ENCODE measurements at places on chromosomes 16 and 17.

GRCh38 chr17:28906276-28906675 is 3.4 kb upstream of the DHRS13 start:
- no peak for DNase-seq

DNA sequence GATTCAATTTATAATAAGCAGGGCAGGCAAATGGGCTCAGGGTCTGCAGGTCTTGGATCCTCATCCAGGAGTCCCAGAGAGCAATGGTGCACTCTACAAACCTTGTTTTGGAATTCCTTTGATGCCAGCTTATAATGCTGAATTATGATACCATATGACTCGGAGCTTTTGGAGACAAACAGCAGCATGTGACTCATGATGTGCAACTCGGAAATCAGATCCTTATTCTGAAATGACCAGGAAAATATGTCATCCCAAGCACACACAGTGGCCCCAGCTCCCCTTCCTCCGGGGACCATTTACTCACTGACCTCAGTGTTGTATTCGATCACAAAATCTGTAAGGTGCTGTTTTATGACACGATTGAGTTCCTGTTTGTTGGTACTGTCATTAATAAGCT is 20.2 kb upstream of the UMOD start:
- no peak for DNase-seq

DNA sequence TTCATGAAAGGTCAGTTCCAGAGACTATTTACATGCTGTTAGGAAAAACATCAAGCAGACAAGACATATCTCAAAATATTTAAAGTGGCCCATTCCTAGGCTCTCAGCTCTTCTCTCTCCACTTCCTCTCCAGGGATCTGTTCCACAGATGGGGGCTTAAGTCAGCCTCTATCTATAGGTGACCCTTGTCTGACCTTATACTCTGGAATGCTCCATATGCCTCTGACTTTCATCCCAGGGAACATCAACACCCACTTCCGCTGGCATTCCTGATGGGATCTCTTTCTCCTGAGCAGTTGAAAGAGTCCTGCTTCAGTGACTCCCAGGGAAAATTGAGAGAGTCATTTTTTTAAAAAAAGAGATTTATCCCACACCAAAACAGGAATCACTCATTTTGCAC is 11.5 kb upstream of the WIPI1 start:
- DNase-seq, result no peak

GRCh38 chr17:51200295-51200694 is 34.1 kb downstream of the NME2 start:
- no peak for DNase-seq

- DNase-seq, result no peak
These were observed 10.2 kb downstream of the PITPNM3 start for GRCh38 chr17:6546069-6546718.

- no peak for DNase-seq
These were observed 9.6 kb downstream of the PIK3R6 start for GRCh38 chr17:8857919-8858318.

DNA sequence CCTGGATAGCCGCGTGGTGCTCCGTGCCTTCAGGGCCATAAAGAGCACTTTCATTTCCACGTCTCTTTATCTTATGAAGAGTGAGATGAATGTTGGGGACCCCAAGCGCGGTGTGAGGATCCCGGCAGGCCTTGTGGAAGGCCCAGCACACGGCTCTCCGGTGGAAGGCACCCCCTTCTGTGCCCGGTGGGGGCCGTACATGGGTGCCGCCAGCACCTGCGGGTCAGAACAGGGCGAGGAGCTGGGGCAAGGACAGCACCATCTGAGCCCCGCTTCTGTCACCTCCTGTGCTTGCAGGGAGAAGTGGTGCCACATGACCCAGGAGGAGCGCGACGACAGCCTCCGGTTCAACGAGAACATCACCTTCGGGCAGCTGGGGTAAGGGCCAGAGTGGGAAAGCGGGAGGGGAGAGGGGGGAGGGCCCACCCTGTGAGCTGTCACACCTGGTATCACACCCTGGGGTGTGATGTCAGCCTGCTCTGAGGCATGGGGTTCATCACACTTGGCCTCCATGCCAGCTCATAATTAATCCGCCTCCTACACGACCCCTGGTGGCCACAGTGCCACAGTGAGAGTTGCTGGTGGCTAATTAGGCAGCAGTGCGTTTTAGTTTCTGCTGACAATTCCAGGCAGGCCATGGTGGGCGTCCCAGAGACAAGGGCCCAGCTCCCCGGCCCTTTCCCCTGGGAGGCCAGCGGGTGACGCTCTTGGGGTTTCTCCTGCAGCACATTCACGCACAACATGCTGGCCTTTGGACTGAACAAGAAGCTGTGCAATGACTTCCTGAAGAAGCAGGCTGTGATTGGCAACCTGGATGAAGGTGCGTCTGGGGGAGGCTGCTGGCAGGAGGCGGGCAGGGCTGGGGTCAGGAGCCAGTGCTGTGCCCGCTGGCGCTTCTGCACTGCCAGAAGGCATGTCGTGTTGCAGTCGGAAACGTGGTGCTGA is 25.7 kb downstream of the CIBAR2 start:
- peak; percentile 81 for DNase-seq

DNA sequence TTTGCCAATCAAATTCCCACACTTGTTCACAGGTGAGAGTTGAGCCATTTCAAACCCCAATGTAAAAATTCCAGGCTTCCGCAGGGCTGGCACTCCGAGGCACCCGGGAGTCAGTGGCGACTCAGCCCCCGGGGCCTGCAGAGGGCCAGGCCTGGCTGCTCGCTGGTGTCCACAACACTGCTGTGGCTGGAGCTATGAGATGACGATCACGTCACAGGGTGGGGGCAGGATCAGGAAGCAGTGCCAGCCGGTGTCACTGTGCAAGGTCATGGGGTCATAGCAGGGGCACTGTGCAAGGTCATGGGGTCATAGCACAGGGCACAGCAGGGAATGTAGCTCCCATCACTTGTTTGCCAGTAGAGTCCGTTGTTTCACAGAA is 7.8 kb downstream of the VPS4A start:
- DNase-seq, result no peak

GRCh38 chr17:58911741-58912343 is 156.2 kb downstream of the PPM1E start:
- peak; percentile 41 for DNase-seq

DNA sequence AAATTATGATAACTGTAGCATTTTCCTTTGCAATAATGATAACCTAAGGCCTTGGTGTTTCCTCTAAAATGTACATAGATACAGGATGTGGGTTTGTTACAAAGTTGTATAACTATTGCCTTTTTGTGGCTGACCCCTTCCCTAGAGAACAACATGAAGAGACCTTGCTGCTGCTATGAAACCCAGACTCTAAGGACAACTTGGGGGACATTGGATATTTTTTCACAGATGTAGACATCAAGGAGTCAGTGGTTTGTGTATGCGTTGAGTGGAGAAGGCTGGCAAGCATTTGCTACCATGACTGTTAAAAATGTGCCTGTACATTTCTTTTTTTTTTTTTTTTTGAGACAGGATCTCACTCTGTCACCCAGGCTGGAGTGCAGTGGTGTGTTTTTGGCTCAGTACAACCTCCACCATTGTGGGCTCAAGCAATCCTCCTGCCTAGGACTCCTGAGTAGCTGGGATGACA is 12.3 kb downstream of the HMOX2 start:
- no peak for DNase-seq

DNA sequence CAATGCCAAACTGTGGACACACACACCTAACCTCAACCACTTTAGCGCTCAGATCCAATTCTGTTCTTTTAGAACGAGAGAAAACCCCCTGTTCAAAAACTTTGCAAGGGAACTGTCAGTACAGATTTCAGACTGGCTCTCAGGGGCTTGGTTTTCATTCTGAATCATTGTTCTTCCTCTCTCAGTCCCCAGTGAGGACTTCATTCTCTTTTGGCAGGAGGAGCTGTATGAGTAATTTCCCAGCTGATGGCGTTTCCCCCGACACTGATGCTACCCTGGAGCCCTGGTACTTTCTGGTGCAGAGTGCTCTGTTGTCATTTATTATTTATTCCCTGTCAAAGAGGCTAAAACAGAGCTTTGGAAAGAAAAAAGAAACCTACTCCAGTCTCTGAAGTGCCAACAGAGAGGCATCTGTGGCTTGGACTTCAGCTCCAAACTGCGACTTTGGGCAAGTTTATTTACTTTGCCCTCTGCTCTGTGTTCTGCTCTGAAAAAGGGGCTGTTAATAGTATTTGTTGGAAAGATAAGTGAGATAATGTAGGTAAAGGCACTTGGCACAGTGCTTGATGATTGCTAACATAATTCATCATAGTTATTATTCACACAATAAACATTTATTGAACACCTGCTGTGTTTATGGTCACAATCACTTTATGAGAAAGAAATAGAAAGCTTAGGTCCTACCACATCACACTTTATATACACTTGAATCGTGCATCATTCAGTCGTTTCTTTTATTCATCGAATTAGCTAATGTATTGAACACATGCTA is 28.3 kb downstream of the ETV4 start:
- DNase-seq, result no peak

DNA sequence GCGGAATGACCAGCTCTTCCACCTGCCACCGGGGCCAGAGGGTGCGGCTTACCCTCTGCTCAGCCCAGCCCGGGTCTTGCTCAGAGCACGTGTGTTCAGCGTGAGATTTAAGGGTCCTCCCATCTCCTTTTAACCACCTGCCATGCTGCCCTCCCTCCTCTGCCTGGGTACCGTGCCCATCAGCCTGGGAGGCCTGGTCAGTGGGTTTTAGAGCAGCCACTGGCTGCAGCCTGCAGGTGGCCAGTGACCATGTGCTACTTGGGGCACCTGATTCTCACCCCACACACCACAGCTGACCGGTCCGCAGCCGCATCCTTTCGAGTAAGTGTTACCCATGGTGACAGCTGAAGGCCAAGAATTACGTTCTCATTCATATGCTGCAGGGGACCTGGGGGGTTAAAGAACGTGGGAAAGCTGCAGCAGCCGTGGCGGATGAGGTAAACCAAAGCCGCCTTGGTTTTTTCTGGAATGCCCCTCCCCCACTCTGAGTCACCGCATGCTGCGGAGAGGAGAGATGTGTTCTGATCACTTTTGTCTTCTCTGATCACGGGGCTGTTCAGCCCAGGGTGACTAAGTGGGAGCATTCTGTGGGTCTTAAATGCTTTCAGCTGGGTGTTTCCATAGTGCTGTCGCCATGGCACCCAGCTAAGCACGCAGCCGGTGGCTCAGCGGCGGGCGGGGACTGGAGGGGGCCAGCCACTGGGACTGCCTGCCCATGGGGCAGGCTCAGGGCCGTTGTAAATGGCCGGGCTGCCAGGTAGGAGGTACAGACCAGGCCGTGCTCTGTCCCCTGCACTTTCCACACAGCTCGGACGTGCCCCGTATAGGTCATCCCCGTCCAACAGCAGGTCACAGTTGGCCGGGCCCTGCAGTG is 59.8 kb downstream of the BAIAP2 start:
- DNase-seq, result no peak

GRCh38 chr16:11423315-11424117 is 78.3 kb downstream of the RMI2 start:
- no peak for DNase-seq

GRCh38 chr17:8726941-8727555 is 17.6 kb downstream of the CCDC42 start:
- peak; percentile 13 for DNase-seq

GRCh38 chr16:24971718-24972117 is 43.5 kb downstream of the ARHGAP17 start:
- DNase-seq, result no peak

DNA sequence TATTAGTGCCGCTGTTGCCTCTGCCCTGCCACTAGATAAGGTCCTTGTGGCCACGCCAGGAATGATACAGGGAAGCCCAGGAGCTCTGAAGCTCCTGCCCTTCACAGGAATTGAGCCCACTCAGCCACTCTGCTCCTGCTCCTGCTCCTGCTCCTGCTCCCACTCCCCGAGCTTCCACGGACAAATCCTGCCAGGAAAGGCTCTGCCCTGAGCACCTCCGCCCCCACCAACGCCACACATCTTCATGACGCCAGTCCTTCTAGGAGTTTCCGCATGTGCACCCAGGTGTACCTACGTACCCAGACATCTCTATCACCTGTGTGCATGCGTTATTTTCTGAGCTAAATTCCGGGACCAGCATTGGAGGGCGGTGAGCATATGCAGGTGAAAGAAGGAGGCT is 369.1 kb downstream of the C16orf95 start:
- no peak for DNase-seq

DNA sequence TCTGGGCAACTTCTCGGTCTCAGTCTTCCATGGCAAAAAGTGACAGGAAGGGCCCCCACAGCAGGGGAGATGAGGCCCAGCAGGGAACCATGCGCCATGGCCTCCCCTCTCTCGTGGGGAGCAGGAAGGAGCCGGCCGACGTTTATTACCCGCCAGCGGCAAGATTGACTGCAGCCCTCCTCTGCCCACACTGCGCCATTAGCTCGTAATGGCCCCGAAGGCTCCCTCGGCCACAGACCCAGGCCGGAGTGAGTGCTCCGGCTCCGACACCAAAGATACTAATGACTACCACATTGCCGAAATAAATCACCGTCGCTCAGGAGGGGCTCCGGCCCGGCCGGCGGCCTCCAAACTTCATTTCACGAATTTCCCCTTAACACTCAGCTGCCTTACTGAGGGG is 226.9 kb downstream of the C16orf78 start:
- no peak for DNase-seq

DNA sequence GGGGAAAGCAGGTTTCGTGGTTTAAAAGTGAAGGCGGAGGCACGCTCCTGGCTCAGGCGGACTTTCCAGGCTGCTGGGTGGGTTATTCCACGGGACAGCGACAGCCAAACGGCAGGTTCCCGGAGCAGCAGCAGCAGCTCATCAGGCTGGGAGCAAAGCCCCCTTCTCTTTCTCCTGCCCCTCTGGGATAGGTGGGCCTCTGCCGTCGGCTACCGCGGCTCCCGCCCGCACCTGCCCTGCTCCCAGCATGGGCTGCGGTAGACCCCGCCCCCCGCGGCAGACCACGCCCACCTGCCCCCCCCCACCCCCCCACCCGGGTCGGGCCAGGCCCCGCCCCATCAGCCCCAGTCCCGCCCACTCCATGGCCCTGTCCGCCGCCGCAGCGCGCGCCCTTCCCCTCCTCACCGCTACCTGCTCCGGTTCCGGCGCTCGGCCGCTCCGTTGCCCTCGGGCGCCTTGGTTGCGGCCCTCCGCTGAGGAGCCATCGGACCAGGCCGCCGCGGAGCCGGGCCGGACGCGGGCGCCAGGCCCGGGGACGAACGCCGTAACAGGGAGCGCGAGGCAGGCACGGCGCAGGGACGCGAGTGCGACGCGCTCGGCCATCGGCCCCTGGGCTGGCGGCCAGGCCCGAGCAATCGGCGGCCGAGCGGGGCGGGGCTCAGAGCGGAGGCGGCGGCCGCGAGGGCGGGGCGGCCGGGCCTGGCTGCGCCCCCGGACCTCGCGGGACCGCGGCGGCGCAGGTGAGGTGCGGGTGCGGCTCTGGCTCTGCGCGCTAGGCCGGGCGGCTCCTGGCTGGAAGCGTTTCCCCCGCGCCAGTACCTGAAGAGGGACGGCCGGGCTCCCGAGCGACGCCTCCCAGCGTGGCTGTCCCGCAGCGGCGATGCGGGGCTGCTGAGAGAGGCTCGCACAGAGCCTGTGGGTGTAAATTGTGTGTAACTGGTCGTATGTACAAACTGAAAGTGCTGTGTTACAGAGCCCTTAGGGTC is at the start of the genes HEXD and OGFOD3:
TSS of gene HEXD (plus strand) at position 347 of the 986 bp plus-strand sequence. CDS start 1,453 bp downstream, outside the sequence.
TSS of gene OGFOD3 (minus strand) at position 586 of the 986 bp plus-strand sequence. CDS start at position 485, 101 bp downstream.
- peak; percentile 82 for DNase-seq

GRCh38 chr16:80034948-80035663 is 434.6 kb upstream of the MAF start:
- no peak for DNase-seq

Data from testis (tissue), 5 donors.